ENCODE measurements at places on chromosomes 16 and 17. TPM values are rescaled to one million over a fixed set of nuclear protein-coding genes. Genes with fewer than 3 reads are reported as not detected.

The GSG1L gene
- not detected for total RNA-seq

The ITGAL gene
- not detected for total RNA-seq

The ODAD4 gene
- total RNA-seq = 1.3 TPM

The GAS7 gene
- total RNA-seq = 15.8 TPM

The KCNJ12 gene
- 7.2 TPM for total RNA-seq

The FSCN2 gene
- total RNA-seq = 3.4 TPM

The ARHGDIG gene
- 0.22 TPM for total RNA-seq

The ZNF785 gene
- 11.1 TPM for total RNA-seq

The MMP2 gene
- 362 TPM for total RNA-seq

The FOXL1 gene
- total RNA-seq = 2.3 TPM
